ENCODE measurements at places on chromosomes 5 and 9.
A peak's percentile ranks its signal among the peaks of the same experiment; 100 is the strongest.

- DNase-seq = no peak
These were observed 69.6 kb downstream of the IL6ST start for GRCh38 chr5:55925181-55925580.

DNA sequence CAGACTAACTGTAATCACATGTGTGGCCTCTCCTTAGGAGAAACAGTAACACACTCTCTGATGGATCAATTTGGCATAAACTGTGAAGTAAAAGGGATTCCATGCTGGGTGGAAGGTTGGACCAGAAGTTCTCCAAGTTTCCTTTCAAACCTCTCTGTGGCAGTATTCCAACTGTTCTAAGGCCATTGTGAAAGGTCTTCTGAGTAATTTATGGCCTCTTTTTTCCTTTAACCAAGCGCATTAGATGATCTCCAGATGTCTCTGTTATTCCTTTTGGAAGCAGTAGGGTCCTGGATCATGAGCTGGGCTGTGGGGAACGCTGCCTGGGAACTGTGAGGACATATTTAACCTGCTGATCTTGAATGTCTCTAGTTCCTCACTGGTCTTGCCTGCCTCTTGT lies 80.6 kb upstream of the IL6ST start:
- no peak for DNase-seq

DNA sequence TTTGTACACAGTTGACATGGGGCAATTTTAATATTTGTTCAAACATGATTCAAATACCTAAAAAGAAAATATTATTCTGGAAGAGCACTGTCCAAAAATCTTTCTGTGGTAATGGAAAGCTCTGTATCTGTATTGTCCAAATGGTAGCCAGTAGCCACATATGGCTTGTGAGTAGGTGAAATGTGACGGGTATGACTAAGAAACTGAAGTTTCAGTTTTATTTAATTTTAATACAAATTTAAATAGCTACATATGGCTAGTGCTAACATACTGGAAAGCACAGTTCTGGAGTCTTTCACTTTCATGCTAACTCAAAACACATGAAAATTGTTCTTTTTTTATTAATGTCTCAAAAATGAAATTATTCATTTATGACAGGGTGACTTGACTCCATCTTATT lies 132.6 kb downstream of the PLK2 start:
- DNase-seq = no peak

GRCh38 chr5:135010502-135011354 lies 23.3 kb downstream of the PITX1 start:
- DNase-seq = no peak

- DNase-seq = no peak
These were observed 2.3 kb upstream of the SCGB3A1 start for GRCh38 chr5:180593446-180594206.

DNA sequence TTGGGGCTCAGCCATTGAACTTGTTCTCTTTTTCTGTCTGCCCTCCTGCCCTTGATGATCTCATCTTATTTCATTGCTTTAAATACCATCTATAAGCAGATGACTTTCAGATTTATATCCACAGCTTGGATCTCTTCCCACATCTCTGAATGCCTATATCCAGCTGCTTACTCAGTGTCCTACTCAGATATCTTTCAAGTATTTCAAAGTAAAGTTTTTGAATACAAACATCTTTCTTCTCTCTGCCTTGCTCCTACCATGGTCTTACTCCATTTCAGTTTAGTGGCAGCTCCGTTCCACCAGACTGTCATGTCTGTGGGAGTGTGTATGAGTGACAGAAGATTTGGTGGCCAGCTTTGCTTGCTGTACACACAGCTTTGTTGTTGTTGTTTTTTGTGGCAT lies 59.7 kb downstream of the ERBIN start:
- DNase-seq = no peak

DNA sequence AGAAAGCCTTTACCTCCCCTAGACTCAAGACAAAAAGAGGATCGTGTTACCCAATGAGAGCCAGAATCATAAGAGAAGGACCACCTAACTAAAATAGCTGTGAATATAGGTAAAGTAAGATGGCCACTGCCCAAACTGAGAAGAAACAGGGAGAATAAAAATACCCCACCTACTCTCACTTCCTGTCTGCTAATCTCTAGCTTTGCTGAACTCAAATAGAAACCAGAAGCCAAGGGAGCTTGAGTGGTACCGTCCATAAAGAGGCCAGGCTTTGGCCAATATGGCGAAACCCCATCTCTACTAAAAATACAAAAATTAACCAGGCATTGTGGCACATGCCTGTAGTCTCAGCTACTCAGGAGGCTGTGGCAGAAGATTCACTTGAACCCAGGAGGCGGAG lies 123.0 kb upstream of the FST start:
- DNase-seq = no peak

DNA sequence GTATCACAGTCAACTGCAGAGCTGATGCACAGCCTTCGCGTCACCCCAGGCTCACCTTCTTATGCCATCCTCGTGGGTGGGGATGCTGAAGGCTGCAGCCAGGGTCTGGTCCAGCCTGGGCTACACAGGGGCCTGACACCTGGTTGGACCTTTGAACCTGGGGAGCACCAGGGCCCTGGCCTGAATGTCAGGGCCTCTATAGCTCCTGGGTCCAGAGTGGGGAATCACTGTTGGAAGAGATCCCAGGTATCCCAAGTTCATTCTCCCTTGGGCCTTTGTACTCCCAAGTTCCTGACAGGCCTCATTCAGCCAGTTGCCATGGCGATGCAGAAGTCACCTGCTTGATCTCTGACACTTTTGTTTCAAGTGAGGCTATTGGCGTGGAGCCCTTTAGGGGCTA lies 43.8 kb downstream of the ZNF618 start:
- DNase-seq = no peak

DNA sequence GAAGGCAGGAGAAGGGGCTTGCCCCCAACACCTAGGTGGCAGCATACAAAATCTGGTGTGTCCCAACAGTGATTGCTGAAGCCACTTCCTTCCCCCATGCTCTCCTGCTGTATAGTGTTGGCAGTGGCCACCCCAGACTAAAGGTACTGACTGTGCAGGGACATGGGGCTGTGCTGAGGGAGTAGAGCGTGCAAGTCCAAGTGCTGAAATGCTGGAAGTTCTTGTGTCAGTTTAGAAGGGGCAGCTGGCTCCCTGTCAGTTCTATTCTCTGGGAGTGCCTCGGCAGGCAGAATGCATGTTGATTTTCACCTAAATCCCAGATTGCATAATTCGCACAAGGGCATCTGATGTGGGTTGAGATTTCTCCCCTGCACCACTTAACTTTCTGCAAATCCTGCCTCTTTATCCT lies 68.6 kb downstream of the GDNF start:
- DNase-seq = no peak

- DNase-seq = no peak
These were observed 163.6 kb upstream of the SMIM23 start for GRCh38 chr5:171622010-171622409.

- no peak for DNase-seq
These were observed 139.5 kb upstream of the MINAR2 start for GRCh38 chr5:129608350-129608749.

- DNase-seq = no peak
These were observed 10.9 kb upstream of the IL12B start for GRCh38 chr5:159341145-159341544.

GRCh38 chr9:34869390-34869789 lies 88.7 kb upstream of the PHF24 start:
- DNase-seq = no peak

GRCh38 chr5:56346044-56346710 lies 113.0 kb upstream of the ANKRD55 start:
- no peak for DNase-seq

- no peak for DNase-seq
These were observed 186.0 kb upstream of the KLF4 start for GRCh38 chr9:107675351-107676259.

- DNase-seq = no peak
These were observed 18.0 kb upstream of the GABBR2 start for GRCh38 chr9:98726735-98727134.

- DNase-seq = no peak
These were observed 10.2 kb downstream of the FBXO10 start for GRCh38 chr9:37565661-37566618.

DNA sequence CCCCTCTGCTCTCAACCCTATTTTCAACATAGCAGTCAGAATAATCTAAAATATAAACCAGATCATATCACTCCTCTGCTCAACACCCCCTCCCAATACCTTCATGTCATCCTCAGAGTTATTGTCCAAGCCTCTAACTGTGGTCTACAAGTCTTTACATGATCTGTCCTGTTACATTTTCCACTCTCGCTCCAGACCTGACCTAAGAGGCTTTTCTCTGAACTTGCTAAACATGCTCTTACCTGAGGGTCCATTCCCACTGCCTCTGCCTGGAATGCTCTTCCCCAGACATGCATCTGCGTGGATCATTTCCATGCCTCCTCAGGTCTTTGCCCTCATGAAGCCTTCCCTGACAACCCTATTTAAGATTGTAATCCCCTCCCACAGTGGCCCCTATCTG lies 12.0 kb downstream of the NIPSNAP3B start:
- no peak for DNase-seq

GRCh38 chr5:166433679-166434078 lies 1857.8 kb upstream of the WWC1 start:
- DNase-seq = no peak

GRCh38 chr9:72592502-72593403 lies 71.3 kb downstream of the TMC1 start:
- peak; percentile 27 for DNase-seq

- no peak for DNase-seq
These were observed 280.7 kb downstream of the RFX3 start for GRCh38 chr9:3244963-3245653.

- no peak for DNase-seq
These were observed 19.6 kb downstream of the FBXO38 start for GRCh38 chr5:148403344-148403743.

DNA sequence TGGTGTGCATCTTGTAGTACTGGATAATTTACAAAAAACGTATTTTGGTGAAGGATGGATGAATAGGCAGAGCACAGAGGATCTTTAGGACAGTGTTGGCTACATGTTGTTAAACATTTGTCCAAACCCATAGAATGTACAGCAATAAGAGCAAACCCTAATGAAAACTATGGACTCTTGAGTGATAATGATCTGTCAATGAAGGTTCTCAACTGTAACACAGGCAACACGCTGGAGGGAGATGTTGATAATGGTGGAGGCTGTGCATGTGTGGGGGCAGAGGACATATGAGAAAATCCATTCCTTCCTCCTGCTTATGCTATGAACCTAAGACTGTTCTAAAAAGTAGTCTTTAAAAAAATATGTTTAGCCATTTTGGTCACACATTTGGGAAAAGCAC lies 194.0 kb downstream of the FER start:
- no peak for DNase-seq

DNA sequence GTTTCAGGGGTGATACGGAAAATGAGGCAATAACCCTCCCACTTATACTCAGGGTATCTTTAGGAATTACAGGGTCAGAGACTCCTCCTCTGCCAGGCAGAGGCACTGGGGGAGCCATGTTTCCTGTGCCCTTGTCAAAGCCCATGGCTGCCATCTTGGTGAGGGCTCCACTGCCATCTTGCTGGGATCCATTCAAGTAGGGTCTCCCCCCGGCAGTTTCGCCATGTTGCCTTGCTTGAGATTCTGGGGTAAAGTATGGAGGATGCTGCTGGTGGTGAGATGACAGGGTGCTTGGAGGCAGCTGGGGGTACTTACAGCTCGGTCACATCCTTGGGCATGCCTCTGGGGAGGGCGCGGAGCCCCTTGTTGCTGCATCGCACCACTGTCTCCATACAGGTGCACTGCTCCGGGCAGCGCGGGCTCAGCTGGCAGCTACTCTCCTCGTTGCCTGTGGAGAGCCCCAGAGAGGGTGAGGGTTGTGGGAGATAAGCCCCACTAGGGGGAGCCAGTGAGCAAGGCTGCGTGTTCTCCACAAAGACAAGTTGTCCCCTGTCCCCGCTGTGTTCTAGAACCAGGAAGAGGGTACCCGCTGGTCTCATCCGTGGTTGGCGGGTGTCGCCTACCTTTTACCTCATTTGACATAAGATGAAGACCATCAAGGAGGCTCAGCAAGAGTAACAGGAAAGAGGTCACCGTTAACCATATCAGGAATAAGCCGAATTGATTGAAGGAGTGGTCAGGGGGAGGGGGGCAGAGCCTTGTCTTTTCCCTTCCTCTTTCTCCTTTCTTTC lies 169.0 kb upstream of the PANK3 start:
- no peak for DNase-seq

DNA sequence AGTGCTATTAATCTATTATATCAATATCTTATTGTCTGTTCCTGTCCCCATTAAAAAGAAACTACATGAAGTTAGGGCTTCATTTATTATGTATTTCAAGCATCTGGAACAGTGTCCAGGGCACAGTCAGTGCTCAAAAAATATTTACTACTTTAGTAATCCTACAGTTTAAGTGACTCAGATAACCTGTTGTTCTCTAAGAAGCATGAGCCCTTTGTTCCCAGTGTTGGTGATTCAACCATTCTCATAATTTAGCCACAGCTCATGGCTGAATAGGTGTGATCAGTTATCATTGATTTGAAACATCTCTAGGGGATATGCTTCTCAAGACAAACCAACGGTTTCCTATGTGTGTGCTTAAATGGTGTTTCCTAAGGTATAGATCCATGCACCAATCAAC lies 292.7 kb downstream of the TMEM167A start:
- no peak for DNase-seq

DNA sequence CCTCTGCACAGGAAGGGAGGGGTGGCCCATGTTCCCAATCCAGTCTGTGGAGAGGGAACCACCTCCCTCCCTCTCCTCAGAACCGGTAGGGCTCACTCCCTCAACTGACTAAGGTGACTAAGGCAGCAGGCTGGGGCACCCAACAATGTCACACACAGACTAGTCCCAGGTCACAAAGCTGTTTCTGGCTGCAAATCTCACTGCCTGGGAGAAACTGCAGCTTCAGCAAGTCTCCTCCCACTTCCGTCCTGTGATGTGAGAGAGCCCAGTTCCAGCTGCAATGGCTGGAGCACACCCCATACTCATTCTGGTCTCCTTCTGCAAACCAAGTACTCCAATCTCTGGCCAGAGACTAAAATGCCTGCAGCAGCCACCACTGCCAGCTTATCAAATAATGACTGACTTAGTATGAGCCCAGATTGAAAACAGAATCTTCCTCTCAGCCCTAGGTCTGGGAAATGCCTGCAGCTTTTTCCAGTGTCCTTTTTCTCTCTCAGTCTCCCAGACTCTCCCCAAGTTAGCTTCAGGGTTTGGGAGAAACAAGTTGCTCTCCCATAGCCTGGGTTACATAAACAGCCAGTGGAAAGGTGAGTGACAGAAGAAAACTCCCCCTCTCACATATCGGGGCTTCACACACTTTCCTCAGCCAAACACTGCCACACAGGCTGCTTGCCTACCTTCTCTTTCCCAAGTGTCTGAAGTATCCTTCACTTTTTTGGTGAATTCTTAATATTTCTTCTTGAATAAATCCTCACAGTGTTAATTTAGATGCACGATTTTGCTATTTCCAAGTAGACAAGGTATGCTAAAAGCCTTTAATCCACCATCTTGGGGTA lies 247.4 kb upstream of the RASA1 start:
- DNase-seq = no peak

GRCh38 chr9:72991772-72992171 lies 38.9 kb upstream of the ALDH1A1 start:
- DNase-seq = no peak

GRCh38 chr9:118635416-118635815 lies 733.8 kb downstream of the BRINP1 start:
- DNase-seq = no peak

- no peak for DNase-seq
These were observed 91.1 kb upstream of the DMRT1 start for GRCh38 chr9:750249-750967.

- no peak for DNase-seq
These were observed 1.1 kb downstream of the CNOT6 start for GRCh38 chr5:180495292-180495691.

Data from stimulated activated CD4-positive, alpha-beta T cell treated with anti-CD3 and anti-CD28 coated beads, Interleukin-1b, Interleukin-23, amount 100 ng/mL, for 4 hours (primary cell).